AG04449 (cell line): ENCODE measurements at places on chromosomes 6 and 20.

GRCh38 chr20:5881703-5882102, 68.6 kb downstream of the TRMT6 start:
- no peak for DNase-seq

- no peak for DNase-seq
Observed at GRCh38 chr6:130620338-130620781, 206.8 kb upstream of the SMLR1 start.

- no peak for DNase-seq
Observed at GRCh38 chr6:35318196-35319171, 20.9 kb downstream of the DEF6 start.

GRCh38 chr6:137702791-137703424, 164.2 kb upstream of the TNFAIP3 start:
- no peak for DNase-seq

DNA sequence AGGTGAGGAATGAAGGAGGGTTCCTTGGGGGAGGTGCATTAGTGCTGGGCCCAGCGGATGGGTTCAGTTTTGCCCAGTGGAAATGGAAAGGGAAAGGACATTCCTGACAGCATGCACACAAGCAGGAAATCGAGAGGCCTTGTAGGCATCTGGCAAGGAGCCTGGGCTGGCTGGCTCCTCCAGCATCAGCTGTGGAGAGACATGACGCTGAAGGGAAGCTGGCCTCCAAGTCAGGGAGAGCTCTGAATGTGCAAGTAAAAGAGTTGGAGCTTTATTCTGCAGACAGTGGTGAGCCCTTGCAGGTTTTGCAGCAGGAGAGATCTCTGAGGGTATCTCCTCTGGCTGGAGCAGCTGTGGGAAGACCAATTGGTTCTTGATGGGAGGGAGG, 154.3 kb downstream of the MRPL14 start:
- peak; percentile 78 for DNase-seq

DNA sequence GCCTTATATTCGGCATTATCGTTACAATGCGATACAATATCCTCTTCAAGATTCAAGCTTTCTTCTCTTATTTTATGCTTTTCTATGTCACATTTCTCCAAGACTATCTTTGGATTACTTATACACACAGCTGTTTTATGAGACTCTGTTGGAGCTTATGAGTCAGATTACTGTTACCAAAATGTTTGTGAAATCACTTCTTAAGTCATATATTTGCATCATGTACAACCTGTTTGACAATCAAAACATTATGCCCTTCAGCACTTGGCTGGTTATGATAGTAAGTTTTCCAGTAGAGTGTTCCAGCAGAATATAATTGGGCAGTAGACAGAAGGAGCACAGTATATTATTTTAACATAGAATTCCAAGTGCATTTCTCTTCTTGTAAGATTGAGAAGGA, 35.2 kb downstream of the BMP6 start:
- DNase-seq = no peak

DNA sequence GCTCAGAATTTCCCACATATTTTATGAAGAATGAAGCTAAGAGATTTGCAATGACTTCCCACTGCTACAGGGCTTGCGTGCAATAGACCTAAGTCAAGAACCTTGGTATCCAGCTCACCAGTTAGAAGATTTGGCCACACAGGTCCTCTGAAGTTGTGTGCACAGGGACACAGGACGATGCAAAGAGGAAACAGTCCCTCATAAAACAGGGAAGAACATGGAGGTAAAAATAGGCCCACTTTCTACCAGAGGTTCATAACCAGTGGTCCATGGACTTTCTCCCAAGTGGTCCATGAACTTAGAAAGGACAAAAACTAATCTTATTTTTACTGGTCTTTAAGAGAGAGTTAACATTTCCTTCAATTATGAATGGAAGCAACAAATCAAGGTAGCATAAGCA, 1.3 kb downstream of the ZKSCAN4 start:
- DNase-seq = no peak

DNA sequence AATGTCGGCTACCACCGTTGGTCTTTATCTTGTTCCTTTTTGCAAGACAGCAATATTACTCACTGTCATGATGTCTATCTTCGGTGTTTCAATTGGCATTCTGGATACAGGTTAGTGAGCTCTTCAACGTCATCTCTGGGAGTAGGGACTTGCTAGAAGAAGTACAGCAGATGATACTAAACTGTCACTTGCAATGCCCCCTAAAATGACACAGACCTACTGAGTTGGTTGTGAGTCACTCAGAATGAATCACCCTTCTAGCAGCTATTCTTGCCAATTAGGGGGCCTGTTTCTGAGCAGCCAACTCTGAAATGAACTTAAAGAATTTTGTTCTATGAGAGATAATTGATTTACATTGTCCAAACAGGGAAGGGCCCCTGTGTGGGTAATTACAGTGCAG, 176.5 kb downstream of the SLC16A10 start:
- peak; percentile 45 for DNase-seq

GRCh38 chr6:38584731-38585130, 55.0 kb downstream of the BTBD9 start:
- no peak for DNase-seq

- DNase-seq = no peak
Observed at GRCh38 chr20:19738951-19739350, 19.1 kb upstream of the RIN2 start.
